ENCODE measurements at places on chromosomes 11 and 22.
A peak's percentile ranks its signal among the peaks of the same experiment; 100 is the strongest.

DNA sequence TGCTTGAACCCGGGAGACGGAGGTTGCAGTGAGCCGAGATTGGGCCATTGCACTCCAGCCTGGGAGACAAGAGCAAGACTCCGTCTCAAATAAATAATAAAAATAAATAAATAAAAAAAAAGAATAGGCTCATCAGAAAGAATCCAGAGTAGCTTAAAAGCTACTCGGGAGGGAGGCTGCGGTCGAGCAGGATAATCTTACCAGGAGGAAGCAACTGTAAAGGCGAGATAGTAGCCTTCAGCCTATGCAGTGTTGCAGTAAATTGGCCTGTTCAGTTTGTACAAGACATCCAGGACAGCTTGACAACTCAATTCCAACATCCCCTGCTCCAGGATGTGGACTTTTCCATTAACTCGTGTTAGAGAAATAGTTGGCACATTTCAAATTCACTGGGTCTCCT, 1164.7 kb downstream of the LRRC4C start:
- no peak for DNase-seq

DNA sequence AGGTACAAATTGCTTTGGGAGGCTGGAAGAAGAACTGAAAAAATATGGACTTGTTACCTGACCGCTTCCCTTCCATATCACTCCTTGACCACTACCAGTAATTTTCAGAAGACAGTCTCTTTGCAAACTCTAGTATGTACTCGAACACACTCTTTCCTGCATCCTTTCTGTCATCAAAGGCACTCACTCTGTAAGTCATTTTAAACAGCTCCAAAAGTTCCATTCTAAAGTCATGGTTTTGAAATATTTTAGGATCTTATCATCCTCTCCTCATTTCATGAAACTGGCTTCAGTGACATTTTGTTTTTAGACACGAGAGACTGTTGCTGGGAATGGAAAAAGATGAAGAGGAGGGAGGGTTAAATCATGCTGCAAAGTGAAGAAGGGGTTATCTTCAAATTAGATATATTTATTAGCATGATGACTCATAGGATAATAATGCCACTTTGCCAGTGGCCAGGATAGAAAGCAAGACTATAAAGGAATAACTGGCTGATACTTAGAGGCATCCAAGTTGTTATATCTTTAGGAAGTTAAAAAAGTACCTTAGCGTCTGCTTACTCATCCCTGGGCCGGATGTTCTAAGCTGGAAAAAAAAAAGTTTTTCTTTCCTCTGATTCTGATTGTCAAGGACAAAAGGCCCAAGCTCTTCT, 549.3 kb downstream of the METTL15 start:
- DNase-seq = no peak

DNA sequence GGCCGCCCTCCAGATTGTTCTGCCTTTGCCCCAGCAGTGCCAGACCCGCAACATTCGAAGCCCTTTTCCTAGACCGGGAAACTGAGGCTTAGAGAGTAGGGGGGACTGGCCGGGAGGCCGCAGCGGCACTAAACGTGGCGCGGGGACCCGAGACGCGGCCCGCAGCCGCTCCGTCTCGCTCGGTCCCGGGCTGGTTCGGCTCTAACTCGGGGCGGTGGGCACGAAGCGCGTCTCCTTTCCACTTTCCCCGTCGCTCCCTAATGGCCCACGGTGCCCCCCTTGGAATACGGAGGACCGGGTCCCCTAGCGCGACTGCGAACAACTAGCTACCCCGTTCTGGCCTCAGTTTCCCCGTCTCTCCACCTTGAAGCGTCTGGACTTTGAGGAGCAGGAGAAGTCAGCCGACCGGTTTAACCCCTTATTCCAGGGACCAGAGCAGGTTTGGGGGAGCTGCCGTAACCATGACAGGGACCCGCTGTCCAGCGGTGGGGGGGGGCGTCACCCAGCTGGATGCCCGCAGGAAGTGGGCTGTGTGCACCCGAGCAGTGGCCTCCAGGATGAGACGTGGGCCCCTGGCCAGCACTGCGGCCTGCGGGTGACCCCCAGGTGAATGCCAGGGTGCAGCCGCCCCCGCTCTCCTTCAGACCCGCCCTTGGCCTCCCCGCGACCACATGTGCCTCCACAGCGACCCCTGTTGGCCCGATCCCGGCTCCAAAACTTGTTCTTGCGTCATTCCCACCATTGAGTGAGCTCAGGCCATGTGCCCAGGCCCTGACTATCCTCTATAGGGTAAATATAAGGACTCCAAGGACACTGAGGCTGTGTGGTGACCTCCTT, 1.1 kb downstream of the CDC42EP1 start:
- peak; percentile 69 for DNase-seq

DNA sequence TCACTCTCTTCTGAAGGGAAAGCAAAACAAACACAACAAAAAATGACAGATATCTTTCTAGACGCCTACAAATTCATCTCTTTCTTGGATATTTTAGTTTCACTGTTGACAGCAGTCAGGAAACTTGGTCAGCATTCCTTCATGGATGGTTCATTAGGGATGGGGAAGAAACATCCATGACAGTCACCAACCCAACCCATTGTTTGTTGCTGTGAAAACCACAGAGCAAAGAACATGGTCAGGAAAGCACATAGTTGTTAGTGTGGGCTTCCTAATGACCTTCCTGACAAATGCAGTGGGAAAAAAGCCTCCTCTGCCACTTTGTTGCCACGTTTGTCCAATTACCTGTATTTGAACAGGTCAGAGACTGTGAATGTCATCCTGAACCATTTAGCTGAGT, 139.8 kb upstream of the SNX19 start:
- no peak for DNase-seq

DNA sequence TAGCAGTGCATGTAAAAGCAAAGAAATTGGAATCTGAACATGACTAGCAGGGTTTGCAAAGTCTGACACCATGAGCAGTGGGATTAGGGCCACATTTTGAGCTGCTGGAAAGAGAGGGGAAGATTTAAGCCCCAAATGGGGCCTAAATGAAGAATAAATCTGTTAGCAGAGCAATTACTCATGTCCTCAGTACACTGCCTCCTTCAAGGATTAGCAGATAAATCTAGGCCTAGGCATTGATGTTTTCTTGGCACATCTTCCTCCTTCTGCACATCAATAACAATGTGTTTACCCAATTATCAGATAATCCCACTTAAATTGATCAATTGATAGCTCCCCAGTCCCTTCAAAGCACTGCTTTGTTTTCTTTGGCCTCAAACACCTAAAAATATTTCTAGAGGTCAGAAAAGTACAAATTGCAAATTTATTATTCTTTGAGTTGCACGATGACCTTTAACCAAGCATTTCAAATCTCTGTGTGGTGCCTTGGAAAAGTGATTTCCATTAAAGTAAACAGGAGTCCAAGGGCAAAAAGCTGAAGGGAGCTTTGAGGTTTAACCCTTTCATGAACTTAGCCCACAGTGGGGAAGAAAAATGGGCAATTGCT, 514.7 kb upstream of the CHORDC1 start:
- no peak for DNase-seq

Measured in stimulated activated CD8-positive, alpha-beta memory T cell treated with anti-CD3 and anti-CD28 coated beads, Interleukin-15, amount 100 ng/mL, for 48 hours (primary cell).